Lower lobe of right lung (tissue), 2 donors: ENCODE measurements at places on chromosomes 1 and 21.

DNA sequence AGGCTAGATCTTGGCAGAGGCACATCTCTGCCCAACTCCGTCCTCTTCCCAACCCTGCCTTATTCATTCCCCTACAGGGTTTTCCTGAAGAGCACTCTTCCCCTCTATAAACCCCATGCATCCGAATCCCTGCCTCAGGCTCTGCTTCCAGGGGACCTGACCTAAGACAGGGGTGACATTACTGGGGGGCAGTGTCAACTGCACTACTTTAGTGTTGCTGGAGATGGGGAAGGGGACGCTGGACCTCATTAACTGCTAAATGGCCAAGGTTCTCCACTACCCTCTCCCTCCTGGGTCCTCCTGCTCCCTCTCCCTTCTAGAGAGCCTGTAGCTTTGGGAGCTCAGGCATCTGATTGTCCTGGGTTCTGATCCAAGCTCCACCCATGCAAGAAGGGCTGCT, 126.2 kb downstream of the GRIK3 start:
- H3K27ac ChIP-seq = no peak overlapping the region
- peaks cover 14% of the 10 kb centered on the region for H3K27me3 ChIP-seq
- no peaks in the 10 kb centered on the region for H3K4me1 ChIP-seq
- H3K4me3 ChIP-seq = no peak overlapping the region

GRCh38 chr1:172277275-172277674, 143.2 kb upstream of the C1orf105 start:
- no peak overlapping the region for H3K4me3 ChIP-seq
- H3K4me1 ChIP-seq = no peaks in the 10 kb centered on the region
- H3K27me3 ChIP-seq = no peaks in the 10 kb centered on the region
- H3K36me3 ChIP-seq = no peaks in the 10 kb centered on the region

DNA sequence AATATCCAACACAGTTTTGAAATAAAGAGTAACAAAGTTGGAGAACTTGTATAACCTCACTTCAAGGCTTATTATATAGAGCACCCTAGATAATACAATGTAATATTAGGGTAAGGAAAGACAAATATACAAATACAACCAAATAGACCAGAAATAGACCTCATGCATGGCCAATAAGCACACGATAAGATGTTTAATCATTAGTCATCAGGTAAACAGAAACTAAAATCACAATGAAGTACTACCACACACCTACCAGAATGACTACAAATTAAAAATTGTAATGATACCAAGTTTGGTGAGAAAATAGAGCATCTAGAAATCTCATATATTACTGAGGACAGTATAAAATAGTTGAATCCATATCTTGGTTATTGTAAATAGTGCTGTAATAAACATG, 20.3 kb upstream of the CTTNBP2NL start:
- no peaks in the 10 kb centered on the region for H3K36me3 ChIP-seq
- H3K4me1 ChIP-seq = no peaks in the 10 kb centered on the region
- no peak for DNase-seq
- no peak overlapping the region for H3K4me3 ChIP-seq

DNA sequence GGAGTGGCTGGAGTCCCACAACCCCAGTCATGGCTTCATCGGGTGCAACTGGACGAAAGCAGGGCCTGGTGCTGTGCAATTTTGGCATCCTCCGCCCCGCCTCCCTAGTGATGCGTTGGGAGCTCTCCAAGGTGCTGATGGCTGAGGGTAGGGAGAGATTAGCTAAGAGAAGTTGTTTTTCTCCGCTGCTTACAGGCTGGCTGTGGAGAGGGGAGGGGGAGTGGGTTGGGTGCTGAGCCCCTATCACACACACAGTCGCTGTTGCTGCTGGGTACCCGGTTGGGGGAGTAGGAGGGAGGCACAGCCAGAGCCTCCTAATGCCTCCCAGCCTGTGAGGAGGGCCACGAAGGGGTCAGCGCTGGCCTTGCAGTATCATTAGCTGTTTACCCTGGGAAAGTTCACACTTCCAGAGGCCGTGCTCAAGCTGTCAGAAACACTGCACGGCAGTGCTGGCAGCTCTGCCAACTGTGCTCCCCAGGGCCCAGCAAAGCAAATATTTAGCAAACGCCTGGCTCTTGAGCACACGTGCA, 110.0 kb downstream of the GRIK3 start:
- H3K4me3 ChIP-seq = no peak overlapping the region
- no peaks in the 10 kb centered on the region for H3K4me1 ChIP-seq
- no peaks in the 10 kb centered on the region for H3K36me3 ChIP-seq

- H3K36me3 ChIP-seq = no peaks in the 10 kb centered on the region
- H3K4me3 ChIP-seq = no peak overlapping the region
- no peak for DNase-seq
- H3K27me3 ChIP-seq = no peaks in the 10 kb centered on the region
- H3K27ac ChIP-seq = no peak overlapping the region
Observed at GRCh38 chr1:174932587-174932986, 67.2 kb upstream of the CACYBP start.

- H3K27me3 ChIP-seq = no peaks in the 10 kb centered on the region
- H3K4me3 ChIP-seq = no peak overlapping the region
- no peak overlapping the region for H3K27ac ChIP-seq
Observed at GRCh38 chr1:100499194-100499811, 38.6 kb upstream of the GPR88 start.

- H3K4me1 ChIP-seq = peaks cover 28% of the 10 kb centered on the region
- DNase-seq = peak; percentile 58
- peak overlapping the region; percentile 97 for H3K27ac ChIP-seq
- H3K27me3 ChIP-seq = no peaks in the 10 kb centered on the region
- H3K4me3 ChIP-seq = peak overlapping the region; percentile 86
Observed at GRCh38 chr1:198156111-198156744, 570 bp upstream of the NEK7 start.

GRCh38 chr21:39915881-39916280, 48.6 kb downstream of the PCP4 start:
- no peaks in the 10 kb centered on the region for H3K27me3 ChIP-seq
- H3K4me1 ChIP-seq = no peaks in the 10 kb centered on the region
- no peaks in the 10 kb centered on the region for H3K36me3 ChIP-seq
- no peak overlapping the region for H3K27ac ChIP-seq
- no peak overlapping the region for H3K4me3 ChIP-seq

- H3K4me1 ChIP-seq = no peaks in the 10 kb centered on the region
- H3K27ac ChIP-seq = no peak overlapping the region
- DNase-seq = no peak
- no peaks in the 10 kb centered on the region for H3K27me3 ChIP-seq
Observed at GRCh38 chr1:217526636-217527035, 104.3 kb downstream of the GPATCH2 start.
